ENCODE measurements at places on chromosomes 4 and X.

GRCh38 chr4:186792728-186793366 lies 69.2 kb upstream of the FAT1 start:
- no peak for DNase-seq

DNA sequence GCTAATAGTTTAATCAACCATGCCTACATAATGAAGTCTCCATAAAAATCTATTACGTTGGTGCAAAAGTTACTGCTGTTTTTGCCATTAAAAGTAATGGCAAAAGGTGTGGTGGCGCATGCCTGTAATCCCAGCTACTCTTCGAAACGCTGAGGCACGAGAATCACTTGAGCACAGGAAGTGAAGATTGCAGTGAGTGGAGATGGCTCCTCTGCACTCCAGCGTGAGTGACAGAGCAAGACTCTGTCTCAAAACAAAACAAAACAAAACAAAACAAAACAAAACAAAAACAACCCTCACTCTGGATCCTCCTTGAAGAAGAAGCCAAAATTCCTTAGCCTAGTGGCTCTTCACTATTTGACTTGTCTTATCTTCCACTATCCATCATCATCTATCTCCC lies 78.0 kb downstream of the MSN start:
- DNase-seq: no peak

DNA sequence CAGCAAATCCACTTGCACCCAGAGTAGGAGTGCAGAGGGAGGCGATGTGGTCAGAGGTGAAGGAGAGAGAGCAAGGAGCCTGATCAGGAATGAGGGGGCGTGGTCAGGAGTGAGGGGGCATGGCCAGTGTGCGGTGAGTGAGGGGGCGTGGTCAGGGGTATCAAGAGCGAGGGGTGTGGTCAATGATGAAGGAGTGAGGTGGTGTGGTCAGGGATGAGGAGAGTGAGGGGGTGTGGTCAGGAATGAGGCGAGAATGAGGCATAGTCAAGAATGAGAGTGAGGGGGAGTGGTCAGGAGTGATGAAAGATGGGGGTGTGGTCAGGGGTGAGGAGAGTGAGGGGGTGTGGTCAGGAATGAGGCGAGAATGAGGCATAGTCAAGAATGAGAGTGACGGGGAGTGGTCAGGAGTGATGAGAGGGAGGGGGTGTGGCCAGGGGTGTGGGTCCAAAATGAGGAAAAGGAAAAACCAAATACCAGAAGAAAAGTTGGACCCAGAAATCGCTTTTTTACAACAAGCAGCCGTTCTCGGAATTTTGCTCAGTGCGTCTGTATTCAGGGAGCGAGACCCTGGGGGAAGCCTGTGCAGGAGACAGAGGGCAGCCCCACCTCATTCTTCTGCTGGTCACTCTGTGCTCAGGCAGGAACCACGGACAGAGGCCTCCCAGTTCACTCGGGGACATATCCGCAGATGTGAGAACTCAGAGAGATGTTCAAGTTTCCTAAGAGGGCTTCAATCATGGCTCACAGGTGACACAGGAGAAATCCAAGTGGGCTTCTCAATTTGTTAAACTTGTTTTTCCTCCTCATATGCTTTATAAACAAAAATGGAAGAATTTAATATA lies 47.5 kb downstream of the MAGEA1 start:
- DNase-seq: no peak

DNA sequence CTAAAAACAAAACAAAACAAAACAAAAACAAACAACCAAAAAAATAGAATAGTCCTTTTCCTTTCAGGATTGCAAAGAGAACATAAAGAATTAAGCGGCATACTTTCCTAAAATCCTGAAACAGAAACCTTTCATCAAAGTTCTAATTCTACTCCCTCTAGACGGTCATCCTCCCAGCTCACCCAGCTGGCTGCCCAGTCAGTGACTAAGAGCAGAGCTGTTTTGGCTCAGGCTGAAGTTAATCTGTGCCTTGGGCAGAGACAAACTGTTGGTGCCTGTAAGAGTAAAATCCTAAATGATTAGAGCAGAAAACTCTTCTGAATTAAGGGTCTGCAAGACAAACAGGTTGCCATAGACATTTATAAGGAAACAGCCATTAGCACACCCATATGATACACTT lies 17.6 kb upstream of the WAS start:
- DNase-seq: no peak

GRCh38 chr4:134544303-134544770 lies 342.7 kb upstream of the PABPC4L start:
- DNase-seq: no peak

- no peak for DNase-seq
These were observed 60.2 kb downstream of the CHRNA9 start for GRCh38 chr4:40395166-40395900.

DNA sequence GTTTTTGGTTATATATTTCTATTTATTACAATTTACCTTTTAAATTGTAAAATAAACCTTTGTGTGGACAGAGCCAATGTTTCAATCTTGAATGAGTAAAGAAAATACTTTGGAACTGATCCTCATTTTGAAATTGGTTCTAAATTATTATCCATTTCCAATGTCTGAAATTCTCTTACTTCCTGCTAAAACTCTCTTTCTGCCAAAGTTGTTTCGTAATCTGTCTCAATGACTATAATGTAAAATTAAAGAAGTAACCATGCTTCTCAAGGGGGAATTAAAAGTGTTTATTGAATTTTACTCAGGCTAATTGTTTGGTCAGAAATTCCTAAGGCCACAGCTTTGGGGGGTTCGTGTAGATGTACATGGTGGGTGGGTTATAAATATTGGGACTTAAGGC lies 34.8 kb downstream of the YIPF6 start:
- no peak for DNase-seq

- peak; percentile 62 for DNase-seq
These were observed 12.8 kb downstream of the CYP4V2 start for GRCh38 chr4:186204103-186204559.

DNA sequence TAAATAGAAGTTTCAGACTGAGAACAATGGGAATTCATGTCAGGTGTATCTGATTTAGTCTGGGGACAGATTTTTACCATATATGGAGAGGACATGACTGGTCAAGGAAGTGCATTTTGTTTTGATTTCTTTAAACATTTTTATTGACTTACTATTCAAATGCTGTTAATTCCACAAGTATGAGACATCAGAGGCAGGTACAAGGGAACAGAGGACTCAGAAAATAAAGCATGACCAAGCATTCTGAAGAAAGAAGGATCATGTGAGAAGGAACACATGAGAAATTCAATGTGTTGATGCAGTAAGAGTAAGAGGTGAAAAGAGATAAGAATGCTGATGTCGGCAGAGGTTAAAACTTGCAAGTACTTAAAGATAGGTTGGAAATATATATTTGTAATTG lies 1452.6 kb downstream of the PCDH7 start:
- no peak for DNase-seq

DNA sequence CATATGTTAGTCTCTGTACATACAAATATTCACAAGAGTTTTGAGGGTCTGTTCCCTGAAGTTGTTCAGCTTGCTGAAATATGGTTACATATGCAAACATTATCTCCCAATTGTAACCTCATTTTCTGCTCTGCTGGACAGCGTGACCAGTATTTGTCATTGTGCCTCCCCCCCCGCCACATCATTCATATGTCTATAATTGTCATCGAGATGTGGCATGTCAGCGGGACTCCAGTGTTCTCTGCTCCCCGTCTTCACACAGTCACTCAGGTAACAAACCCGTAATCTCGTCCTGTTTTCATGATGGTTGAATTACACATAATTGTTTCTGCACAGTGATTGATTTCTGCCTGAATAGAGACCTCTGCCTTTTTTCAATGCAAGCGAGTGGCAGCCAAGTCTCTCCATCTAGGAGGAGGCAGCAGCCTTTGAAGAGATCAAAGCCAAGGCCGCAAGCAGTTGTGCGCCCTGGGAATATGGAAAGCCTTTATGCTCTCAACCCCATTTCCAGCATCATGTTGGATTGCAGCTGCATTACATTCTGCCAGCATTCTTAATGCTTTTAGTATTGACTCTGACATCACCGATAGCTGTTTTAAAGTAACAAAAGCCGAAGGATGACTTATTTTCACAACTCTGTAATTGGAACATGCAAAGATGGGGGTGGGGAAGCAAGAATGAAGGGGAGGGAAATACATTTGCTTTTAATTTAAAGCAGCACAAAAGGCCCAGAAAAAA lies 27.4 kb downstream of the LEF1 start:
- no peak for DNase-seq

- no peak for DNase-seq
These were observed 621.5 kb upstream of the HTR2C start for GRCh38 chrX:113962343-113962742.
